ENCODE measurements at places on chromosomes 12 and 14. TPM values are rescaled to one million over a fixed set of nuclear protein-coding genes. Genes with fewer than 3 reads are reported as not detected.

DNA sequence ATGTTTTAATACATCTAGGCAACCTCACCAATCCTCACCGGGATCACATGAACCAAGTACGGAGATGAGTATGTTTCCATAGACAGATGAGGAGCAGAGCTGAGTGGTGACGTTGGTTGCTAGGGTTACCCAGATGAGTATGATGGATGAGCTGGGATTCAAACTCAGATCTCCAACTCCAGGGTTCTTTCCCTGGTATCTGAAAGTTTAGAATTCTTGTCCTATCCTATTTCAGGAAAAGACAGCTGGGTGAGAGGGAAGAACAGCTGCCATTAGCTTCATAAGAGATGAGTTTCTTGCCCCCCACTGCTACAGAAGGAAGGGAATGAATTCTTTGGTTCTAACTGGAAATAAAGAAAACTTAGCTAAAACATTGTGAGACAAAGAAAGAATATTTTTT, 728.9 kb upstream of the TBX3 start:
- DNase-seq: no peak

- no peak for DNase-seq
Measured at GRCh38 chr12:2376908-2377657, 324.3 kb downstream of the CACNA1C start.

DNA sequence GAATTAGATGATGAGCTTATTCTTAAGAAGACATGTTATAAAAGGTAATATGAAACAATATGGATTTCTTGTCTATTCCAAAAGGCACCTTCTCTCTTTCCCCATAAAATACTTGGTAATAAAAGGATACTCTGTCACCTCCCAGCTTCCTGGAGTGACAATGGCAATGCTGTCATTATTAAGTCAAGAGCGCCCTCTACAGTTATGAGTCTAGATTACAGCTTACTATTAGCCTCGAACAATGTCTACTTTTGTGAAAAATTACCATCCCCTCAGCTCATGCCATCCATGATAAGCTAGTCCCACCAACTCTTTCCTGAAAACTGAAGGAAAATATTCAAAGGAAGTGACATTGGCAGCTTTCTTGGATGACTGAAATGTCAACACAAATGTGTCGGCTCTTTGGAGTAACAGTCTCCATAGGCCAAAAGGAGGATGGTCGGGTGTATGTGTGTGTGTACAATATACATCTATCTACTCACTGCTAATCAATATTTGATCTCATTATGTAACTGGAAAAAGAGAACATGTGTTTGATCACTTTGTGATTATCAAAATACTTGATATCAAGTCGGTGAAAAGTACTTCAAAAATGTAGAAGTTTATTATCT, 48.7 kb upstream of the CDKN3 start:
- no peak for DNase-seq

- no peak for DNase-seq
Measured at GRCh38 chr14:73258076-73258475, 20.8 kb downstream of the PAPLN start.

DNA sequence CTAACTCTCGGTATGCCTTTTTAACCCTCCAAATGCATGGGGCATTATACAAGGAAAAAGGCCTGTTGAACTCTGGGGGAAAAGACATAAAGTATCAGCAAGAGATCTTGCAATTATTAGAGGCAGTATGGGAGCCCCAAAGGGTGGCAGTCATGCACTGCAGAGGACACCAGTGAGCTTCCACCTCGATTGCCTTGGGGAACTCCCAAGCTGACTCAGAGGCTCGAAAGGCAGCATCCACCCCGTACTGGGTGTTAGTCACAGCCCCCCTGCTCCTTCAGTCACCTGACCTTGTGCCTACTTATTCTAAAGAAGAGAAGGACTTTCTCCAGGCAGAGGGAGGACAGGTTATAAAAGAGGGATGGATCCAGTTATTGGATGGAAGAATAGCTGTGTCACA, 781.4 kb upstream of the TMEM132C start:
- DNase-seq: peak; percentile 91

GUCY2C gene
- total RNA-seq: not detected

LRRK2 gene
- 10.8 TPM for total RNA-seq

All from fibroblast of lung (primary cell).